ENCODE measurements at places on chromosomes 16 and 17.

DNA sequence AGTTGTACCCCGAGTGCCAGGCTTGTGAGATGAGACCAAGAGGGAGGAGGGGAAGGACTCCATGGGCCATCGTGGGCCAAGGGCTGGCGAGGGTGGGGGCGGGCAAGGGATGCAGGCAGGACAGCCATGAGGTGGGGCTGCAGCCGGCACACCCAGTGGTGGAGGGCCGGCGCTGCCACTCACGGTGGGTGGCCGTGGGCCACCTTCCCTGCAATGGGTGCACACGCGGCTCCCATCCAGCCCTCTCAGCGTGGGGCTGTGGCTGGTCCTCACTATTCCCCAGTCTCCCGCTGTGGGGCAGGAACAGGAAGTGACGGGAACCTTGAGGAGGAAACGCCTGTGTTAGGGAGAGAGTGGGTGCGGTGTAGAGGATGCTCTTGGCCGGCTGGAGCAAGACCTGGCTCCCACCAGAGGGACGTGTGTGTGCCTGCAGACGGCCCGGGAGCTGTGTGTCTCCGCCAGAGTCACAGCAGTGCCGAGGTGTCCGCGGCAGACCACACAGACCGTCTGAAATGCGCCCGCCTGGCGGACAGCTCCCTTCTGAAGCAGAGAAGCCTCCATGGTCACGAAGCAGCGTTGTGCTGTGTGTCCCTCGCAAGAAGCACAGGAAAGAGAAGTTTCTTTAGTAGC, 23.6 kb downstream of the CIBAR2 start:
- no peak for DNase-seq

DNA sequence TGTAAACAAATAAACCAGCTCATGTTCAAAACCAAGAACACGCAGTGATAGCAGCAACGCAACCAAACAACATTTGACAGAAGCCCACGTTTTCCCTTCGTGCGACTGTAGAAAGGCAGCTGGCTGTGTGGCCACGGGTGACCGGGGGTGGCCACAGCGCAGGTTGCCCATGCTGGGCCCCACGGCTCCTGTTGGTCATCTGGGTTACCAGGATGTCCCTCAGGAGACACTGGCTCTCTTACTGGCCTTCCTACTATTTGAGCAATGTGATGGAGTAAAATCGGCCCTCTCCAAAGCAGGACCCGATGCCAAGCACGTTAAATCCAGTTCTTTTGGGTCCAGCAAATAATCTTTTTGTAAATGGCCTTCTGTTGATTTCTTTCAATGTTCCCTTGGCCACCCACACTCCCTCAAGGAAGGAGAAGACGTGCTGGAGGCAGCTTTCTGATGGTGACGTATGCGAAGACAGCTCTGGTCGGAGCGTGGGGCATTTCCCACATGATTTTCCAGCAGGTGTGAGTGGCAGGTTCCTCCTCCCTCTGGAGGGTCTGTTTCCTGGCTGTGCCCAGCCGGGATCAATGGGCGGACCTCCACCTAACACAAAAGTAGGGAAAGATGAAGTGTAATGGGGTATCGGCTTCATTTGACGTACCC, 143.1 kb upstream of the CHMP6 start:
- no peak for DNase-seq

GRCh38 chr17:30380643-30381339, 2.1 kb downstream of the CPD start:
- DNase-seq = peak; percentile 44

DNA sequence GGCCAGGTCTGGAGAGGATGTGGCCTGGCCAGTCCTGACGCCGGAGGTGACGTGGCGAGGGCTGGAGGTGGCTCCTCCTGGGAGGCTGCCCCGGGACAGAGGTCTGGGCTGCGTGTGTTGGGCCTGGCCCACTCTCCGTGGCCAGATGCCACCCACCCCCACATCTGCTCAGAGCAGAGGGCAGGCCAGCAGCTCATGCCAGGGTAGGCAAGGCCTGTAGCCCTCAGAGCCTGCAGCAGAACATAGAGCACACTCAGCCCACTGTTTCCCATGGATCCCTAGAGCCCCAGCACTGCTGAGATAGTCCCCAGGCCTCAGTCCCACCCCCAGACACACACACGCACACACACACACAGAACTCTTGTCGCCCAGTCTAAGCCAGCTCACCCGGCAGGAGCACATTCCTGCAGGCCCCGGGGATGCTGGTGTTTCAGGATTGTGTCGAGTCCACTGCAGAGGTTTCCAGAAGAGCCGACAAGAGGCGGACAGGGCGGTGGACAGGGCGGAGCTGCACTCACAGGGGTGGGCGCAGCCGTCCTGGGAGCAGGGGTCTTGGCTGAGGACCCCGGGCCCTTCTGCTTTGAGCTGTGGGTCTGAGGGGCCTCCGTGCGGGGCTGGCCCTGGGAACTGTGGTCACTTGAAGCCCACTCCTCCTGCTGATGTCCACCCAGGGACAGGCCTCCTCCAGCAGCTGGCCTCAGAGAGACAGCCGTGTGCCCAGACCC, 33.4 kb downstream of the SOX8 start:
- DNase-seq = no peak

DNA sequence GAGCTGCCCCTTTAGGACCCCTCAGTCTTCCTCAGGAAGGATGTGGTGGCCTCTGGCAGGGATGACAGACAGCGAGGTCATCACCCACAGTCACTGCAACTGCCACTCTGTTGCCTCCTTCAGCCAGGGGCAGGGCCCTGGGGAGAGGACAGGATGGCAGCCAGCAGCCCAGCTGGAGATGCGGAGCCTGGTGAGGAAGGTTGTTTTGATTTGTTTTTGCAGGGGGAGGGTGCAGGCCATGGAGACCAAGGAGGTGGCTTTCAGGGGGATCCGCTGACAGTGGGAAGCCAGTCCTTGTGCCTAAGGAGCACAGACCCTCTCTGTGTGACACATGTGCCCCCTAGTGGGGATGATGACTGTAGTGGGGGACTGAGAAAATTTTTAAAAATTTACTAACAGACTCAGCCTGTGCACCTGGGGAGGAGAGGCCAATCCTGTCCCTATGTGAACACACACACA, 7.4 kb downstream of the PRCD start:
- DNase-seq = peak; percentile 81

DNA sequence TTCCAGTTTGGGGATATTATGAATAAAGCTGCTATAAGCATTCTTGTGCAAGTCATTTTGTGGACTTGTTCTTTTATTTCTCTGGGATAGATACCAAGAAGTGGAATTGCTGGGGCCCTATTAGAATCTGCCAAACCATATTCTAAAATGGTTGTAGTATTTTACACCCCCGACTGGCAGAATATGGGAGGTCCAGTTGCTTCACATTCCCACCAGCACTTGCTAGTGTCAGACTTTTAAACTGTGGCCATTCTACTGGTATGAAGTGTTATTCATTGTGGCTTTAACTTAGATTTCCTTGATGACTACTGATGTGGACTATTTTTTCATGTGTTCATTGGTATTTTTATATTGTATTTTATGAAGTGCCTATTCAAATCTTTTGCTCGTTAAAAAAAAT, 18.1 kb upstream of the NUP93 start:
- no peak for DNase-seq

- DNase-seq = no peak
Observed at GRCh38 chr16:77480681-77481315, 46.0 kb upstream of the ADAMTS18 start.

DNA sequence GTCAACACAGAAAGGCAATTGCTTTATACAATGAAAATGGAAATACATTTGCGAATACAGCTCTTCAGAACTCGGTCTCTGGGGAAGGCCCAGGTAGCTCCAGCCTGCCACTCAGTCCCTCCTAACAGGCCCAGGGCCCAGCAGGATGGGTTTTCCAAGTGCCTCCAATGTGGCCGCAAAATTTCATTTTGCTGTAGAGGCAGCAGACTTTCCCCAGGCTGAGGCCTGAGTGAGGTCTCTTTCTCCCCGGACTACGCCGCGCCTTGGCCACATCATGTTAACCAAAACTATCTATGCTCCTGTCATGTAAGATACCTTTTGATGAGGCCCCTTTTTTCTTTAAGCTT, 606.0 kb upstream of the SALL1 start:
- no peak for DNase-seq

DNA sequence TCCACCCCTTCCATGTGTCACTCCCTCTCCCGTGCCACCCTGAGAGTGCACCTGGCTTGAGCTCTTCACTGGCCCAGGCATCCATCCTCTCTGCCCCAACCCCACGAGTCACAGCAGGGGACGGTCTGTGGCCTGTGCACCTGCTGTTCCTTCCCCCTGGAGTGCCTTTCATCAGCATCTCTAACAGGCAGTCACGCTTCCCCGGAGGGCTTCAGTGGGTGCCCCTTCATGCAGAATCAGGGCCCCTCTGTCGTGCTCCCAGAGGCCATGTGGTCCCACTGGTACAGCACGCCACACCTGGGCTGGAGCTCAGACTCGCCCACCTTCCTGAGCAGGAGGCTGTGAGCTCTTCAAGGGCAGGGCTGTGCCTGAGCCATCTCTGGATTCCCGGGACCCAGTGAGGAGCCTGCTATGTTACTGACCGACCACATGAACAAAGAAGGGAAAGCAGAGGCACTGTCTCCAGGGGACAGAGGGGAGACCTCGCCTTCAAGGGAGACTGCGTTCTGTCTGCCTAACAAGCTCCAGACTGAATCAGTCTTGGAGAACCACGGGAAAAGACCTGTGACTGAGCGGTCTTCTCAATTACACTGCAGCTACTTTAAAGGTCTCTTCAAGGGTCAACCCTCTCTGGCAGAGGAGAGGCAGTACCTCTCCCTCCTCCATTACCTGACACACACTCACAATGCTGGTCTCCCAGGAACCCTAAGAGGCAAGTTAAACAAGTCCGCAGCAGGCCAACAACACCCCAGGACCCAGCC, 78.8 kb upstream of the DOC2B start:
- no peak for DNase-seq

GRCh38 chr16:88292007-88292970, 90.5 kb upstream of the ZNF469 start:
- DNase-seq = no peak

- peak; percentile 42 for DNase-seq
Observed at GRCh38 chr17:80328634-80329380, 68.2 kb downstream of the RNF213 start.

DNA sequence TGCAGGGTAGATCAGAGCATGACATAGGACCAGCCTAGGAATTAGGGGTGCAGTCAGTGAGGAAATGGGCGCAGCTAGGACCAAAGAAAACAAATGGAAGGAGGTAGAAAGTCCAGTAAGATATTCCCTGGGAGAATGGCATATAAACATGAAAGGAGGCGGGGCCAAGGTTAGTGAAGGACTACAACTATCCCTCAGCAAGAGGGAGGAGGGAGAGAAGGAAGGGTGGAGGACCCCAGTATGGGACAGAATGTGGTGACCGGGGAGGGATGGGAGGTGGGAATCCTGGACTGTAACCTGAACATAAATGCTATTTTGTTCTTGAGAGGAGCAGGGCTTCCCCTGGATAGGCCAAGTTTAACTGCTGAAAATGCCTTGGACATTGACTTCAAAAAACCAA, 22.8 kb downstream of the ITGB3 start:
- DNase-seq = no peak

DNA sequence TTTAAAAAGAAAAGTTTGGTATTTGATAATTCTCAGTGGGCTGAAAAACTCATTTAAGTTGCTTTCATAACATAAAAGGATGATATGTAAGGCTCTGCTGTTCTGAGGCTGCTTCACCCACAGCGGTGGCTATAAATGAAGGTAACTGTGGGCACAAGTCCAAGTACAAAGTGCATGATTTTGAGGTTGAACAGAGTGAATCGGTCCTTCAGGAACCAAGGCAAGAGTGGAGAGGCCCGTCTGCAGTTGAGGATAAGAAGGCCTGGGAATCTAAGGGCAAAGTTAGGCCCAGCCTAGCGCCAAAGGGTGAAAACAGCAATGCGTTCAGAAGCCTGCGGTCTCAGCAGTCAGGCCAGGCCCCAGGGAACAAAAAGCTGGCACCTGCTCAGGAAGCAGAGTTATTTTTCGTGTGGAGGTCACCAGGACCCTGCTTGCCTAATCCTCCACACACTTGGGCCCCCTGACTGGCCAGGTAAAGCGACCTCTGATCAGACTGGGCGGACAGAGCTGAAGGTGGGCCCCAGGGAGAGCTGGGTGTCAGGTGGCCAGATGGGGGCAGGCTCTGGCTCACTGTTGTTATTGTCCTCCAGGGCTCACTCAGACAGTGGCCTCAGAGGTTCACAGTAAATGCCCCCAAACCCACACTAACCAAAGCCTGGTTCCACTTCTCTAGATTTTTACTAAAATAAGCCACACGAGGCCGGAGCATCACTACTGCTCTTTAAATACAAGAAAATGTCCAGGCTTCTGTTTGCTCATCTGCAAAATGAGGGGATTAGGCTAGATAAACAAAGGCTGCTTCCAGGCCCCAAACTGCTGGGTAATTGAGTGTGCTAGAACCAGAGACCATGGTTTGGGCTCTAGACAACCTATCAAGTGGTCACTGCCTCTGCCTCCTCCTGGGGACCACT, 46.5 kb downstream of the TEX2 start:
- no peak for DNase-seq

DNA sequence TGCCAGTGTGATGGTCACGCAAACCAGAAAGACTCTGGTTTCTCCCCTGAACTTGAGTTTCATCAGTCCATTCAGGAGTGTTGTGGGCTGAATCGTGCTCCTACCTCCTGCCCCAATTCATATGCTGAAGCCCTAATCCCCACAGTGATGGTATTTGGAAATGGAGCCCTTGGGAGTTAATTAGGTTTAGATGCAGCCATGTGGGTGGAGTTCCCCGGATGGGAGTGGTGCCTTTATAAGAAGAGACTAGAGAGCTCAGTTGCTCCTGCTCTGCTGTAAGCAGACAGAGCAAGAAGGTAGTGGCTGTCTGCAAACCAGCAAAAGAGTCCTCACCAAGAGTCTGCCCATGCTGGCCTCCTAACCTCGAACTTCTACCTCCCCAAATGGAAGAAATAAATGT, 160.3 kb upstream of the DYNLRB2 start:
- DNase-seq = no peak

DNA sequence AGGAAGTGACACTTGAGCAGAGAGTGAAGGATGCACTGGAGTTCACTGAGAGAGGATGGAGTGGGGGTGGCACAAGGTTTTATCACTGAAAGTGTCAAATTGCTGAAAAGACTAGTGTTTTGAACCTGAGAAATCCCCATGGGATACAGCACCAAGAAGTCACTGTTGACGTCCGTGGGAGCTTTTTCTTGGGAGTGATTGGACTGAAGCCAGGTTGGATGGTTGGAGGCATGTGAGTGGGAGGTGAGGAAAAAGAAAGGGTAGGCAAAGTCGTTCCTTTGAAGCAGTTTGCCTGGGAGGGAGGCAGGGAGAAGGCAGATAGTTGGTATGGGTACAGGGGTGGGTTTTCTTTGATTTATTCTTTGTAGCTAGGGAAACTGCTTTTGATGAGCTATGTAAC, 39.9 kb upstream of the SDK2 start:
- DNase-seq = no peak

DNA sequence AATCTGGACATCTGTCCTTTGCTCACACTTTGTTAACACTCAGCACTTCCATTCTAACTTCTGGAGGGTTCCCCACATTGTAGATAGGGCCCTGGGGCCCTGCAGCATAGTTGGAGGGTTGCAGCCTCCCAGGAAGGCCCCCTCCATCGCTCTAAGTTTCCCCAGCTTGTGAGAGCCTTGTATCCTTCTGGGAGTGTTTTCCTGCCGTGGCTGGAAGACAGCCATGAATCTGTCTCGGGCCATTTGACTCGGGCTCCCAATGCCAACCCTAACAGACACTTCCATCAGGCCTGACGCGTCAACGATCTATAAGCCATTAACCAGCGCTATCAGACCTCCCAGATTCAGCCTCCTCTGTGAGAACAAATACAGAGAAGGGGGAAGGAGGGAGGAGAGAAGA, 263.7 kb upstream of the RPL38 start:
- DNase-seq = no peak

Measured in suppressor macrophage treated with lipopolysaccharide for 4 hours (primary cell).